ENCODE measurements at places on chromosomes 4 and X. TPM values are rescaled to one million over a fixed set of nuclear protein-coding genes. Genes with fewer than 3 reads are reported as not detected.

DNA sequence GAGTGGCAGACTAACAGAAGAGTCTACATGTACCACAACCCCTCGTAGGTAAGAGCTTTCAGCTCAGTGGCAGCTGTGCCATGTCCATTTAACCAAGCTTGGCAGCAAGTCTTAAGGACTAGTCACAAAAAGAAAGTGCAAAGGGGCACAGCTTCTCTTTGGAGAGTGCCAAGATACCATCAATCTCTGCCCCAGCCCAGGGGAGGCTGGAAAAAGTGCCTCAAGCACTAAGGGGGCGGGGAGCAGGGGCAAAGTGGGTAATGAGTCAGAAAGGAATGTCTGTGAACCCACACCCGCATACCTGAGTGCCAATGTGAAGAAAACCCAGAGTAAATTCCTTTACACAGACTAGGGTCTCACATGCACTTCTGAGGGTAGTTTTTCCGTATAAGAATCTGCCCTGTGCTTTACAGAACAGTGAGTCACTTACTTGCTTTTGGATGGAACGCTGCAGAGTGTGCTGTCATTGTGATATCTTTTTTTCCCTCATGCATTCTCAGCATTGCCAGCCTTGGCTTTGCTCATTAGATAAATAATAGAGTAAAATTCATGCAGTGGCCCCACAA lies 219.8 kb downstream of the ZNF674 start:
- no peak for DNase-seq

- DNase-seq: no peak
These were observed 42.0 kb downstream of the TMEM156 start for GRCh38 chr4:38990241-38990640.

DNA sequence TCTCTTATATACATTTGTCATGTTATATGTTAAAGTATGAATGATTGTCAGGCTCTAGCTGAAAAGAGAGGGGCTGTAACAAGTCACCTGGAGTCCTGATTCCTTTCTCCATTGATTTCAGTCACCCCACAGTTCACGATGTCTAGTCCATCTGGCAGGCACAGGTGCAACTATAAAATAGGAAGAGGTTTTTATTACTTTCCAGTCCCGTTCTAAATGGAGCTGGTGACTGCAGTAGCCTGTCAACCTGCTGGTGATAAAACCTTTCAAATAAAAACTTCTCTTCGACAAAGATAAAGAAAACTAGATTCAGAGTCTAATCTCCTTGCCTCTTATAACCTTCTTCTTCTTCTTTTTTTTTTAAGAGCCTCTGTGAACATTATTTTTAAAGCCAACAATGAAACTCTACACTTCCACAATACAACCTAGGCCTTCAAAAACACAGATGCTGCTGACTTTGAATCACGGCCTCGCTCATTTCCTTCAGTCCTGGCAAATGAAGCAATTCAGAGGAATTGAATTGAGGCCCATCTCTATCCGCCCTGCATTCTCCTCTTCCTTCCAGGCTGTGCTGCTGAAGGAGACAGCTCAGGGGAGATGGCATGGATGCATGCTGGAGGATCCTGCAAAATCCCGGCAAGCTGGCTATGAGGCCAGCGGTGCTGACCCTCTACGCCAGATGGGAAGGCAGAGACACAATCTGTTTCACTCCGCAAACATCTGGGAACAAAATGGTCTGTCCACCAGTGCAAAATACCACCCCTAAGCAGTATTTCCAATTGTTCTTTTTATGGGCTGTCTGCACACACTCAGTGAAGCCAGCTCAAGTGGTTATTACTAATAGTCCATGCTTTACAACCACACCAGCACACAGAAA lies 27.3 kb upstream of the CDKN2AIP start:
- DNase-seq: no peak

GRCh38 chrX:17560385-17560784 lies 176.9 kb upstream of the SCML1 start:
- DNase-seq: no peak

GRCh38 chr4:106551724-106552123 lies 183.1 kb upstream of the GIMD1 start:
- DNase-seq: no peak

The CTPS2 gene
- 32.7 TPM for total RNA-seq

All from H1 (cell line).